ENCODE measurements at places on chromosomes 2 and 18. TPM values are rescaled to one million over a fixed set of nuclear protein-coding genes. Genes with fewer than 3 reads are reported as not detected.

GRCh38 chr2:62568074-62568473, 62.1 kb upstream of the TMEM17 start:
- H3K27me3 ChIP-seq: peaks cover 10% of the 10 kb centered on the region
- H3K4me3 ChIP-seq: no peak overlapping the region
- H3K4me1 ChIP-seq: no peaks in the 10 kb centered on the region
- no peak overlapping the region for H3K27ac ChIP-seq

Gene CYP27C1
- 3.2 TPM for total RNA-seq

Gene ANKRD29
- total RNA-seq: 7.3 TPM

DNA sequence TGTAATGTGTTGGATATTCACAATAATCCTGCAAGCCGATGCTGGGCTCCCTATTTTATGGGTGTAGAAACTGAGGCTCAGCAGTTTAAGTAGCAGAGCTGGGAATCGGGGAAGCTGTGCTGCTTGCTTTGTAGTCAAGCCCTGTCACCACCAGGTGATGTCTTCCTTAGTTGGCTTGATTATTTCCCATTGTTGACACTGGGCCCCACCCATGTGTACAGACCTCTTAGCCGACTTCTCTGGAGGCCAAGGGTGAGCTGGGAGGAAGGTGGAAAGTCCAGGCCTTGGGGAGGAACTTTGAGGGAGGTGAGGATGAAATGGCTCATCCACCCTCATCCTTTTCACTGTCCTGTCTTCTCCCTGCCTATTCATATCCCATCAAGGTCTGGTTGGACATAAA, 60.0 kb downstream of the CAPN13 start:
- H3K4me1 ChIP-seq: no peaks in the 10 kb centered on the region
- no peak for DNase-seq
- no peak overlapping the region for H3K27ac ChIP-seq
- no peaks in the 10 kb centered on the region for H3K27me3 ChIP-seq

- peaks cover 48% of the 10 kb centered on the region for H3K27me3 ChIP-seq
- H3K4me1 ChIP-seq: peaks cover 12% of the 10 kb centered on the region
- H3K4me3 ChIP-seq: peak within 1 kb of the TSS; percentile 52
Observed at GRCh38 chr18:50194631-50195532, at the start of gene MYO5B. MYO5B (minus strand) TSS chr18:50195147; CDS start chr18:50194793, 354 bp downstream.

GRCh38 chr2:173644146-173644545, 289.5 kb downstream of the CDCA7 start:
- no peak overlapping the region for H3K27ac ChIP-seq
- peaks cover 2% of the 10 kb centered on the region for H3K4me1 ChIP-seq
- DNase-seq: no peak
- no peak overlapping the region for H3K4me3 ChIP-seq
- H3K27me3 ChIP-seq: no peaks in the 10 kb centered on the region
